Kidney glomerular epithelial cell (primary cell): ENCODE measurements at places on chromosomes 4 and X.

DNA sequence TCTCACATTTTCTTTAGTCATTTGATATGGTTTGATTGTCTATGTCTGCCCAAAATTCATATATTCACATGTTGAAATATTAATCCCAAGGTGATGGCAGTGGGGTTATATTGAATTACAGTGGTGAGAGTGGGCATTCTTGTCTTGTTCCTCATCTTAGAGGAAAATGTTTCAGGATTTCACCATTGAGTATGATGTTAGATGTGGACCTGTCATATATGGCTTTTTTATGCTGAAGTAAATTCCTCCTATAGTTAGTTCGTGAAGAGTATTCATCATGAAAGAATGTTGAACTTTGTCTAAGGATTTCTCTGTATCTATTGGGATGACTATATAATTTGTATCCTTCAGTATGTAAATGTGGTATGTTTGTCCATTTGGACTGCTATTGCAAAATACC lies 512.3 kb upstream of the EPHA5 start:
- no peak for DNase-seq

GRCh38 chr4:163171590-163171989 lies 4.9 kb upstream of the NAF1 start:
- no peak for DNase-seq

DNA sequence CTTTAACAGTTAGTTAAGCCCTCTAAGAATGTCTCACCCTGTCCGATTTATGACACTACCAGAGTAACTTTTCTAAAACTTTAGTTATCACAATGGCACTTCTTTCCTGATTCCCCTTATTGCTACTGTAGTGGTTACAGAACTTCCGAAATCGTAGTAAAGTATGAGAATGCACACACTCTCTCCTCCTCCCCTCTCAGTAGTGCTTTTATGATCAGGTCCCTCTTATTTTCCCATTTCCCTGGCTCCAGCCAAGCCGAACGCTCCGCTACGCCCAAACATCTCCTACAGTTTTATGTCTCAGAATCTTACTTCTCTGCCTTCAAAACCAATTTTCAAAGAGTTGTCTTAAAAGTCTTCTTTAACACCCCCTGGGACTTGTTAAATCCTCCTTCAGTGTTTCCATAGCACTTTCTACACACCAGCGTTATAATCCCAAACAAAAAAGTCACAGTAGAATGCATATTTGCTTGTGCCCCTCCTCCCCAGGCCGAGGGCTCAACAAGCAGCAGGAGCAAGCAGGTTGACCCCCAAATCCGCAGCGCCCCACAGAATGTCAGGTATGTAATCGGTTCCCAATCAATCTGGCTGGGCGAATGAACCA lies 671 bp downstream of the HPF1 start:
- no peak for DNase-seq

GRCh38 chr4:78081541-78081940 lies 24.4 kb downstream of the FRAS1 start:
- DNase-seq, result no peak

DNA sequence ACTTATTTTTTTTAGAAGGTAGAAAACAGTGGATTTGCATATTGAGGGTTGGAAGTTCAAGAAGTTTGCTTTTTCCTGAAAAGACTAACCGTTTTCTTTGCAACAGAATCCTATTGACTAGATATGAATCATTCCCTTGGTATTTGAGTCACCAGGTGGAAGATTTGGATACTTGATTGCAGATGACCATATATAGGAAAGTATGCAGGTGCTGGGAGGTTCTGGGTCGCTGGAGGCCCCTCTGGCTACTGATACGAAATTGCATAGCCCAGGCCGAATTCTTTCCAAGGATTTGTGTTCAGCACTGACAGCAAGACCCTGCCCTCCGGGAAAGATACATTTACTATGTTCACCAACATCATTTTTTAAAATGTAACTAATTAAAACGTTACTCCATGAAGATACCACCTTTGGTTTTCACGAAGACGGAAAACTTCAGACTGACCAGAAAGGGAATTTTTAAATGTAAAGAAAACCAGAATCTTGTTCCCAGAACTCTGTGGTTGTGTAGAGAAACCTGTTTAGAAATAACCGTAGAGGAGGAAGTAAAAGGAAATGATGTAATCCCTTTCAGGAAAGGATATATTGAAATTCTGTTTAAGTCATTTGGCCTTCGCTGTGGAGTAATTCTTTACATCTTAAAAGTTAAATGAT lies 946 bp downstream of the ANXA3 start:
- DNase-seq, result peak; percentile 95

GRCh38 chr4:42768125-42768748 lies 111.3 kb upstream of the ATP8A1 start:
- no peak for DNase-seq

DNA sequence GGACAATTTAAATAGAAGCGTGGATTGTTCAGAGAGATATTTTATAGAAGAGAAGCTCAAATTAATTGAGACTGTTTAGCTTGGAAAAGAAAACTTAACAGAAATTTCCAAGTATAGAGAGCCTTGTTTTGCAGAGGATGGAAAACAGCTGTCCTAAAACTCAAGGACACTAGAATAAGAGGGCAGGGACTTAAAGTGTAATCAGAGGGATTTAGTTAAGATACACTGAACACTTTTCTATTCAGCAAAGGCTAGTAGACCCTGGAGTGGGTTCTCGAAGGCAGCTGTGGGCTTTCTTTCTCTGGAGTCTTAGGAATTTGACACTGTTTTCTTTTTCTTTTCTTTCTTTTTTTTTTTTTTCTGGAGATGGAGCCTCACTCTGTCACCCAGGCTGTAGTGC lies 92.7 kb upstream of the ARX start:
- DNase-seq, result no peak

DNA sequence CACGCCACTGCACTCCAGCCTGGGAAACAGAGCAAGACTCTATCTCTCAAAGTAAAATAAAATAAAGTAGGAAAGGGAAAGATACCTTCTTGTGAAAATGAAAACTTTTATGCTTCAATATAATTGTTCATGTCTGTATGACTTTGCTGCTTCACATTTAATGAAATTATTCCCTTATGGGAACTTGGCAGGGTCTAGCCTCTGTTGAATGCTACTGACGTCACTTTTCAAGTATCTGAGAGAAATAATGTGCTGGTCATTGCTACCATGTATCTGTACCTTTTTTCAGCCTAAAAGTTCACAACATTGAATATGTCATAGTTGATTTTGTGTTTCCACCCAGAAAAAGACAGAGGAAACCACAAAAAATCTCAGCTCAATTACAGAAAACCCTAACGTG lies 65.2 kb downstream of the PRDM5 start:
- DNase-seq, result no peak

DNA sequence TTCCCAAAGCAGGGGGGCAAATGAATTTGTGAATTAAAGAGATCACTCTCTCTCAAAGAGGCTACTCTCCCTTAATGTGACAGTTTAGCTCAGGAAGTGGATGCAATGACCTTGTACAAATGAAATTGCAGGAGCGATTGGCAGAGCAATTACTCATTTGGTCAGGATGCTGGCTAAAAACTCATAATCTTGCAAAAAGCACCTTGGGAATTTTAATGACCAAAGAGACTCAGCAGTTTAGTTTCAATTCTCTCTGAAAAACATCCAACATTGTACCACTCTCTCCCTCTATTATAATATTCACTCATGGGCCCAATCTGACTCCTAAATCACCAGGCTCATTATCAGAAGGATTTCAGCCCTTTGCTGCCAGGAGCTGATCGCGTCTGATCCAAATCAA lies 26.1 kb downstream of the PDGFC start:
- DNase-seq, result peak; percentile 60

- DNase-seq, result no peak
These were observed 13.4 kb downstream of the HTT-AS start for GRCh38 chr4:3060946-3061345.

- DNase-seq, result no peak
These were observed 932.6 kb downstream of the C4orf33 start for GRCh38 chr4:130028552-130028951.

DNA sequence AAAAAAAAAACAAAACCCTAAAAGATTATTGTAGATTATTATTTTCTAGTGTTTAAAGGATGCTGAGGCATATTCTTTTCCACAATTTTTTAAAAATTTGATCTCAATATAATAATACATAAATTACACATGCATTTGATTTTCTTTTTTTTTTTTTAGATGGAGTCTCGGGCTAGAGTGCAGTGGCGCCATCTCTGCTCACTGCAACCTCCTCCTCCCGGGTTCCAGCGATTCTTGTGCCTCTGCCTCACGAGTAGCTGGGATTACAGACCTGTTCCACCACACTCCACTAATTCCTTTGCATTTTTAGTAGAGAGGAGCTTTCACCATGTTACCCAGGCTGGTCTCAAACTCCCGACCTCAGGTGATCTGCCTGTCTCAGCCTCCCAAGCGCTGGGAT lies 83.5 kb upstream of the TSPAN5 start:
- DNase-seq, result no peak

DNA sequence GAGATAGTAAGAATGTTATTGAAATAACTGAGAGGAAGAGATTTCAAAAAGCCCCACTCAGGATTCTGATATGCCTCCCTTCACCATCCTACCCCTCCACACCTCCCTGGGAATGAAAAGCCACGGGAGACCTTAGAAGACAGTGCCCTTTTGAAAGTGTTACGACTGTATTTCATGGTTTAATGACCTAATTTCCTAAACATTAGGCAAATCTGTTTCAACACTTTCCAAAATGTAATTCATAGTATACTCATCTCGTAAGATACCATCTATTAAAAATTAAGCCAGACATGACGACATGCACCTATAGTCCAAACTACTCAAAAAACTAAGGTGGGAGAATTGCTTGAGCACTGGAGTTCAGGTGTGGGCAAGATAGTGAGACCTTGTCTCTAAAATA lies 106.3 kb downstream of the HNRNPD start:
- no peak for DNase-seq

DNA sequence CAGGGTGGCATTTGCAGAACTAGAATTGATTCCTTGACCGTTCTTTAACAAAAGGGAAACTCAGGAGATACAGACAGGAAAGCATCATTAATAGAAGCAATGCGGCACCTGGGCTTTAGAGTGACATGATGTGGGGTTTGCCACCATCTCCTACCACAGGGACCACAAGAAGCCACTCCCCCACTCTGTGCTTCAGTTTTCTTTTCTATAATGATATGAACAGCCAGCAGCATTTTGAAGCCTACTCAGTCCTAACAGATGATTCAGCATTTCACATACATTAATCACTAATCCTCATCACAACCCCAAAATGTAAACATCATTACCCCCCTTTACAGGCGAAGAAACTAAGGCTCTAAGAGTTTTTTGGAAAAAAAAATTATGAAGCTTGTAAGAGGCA lies 22.9 kb downstream of the CCDC149 start:
- no peak for DNase-seq
